ENCODE measurements at places on chromosomes 12 and 14.

DNA sequence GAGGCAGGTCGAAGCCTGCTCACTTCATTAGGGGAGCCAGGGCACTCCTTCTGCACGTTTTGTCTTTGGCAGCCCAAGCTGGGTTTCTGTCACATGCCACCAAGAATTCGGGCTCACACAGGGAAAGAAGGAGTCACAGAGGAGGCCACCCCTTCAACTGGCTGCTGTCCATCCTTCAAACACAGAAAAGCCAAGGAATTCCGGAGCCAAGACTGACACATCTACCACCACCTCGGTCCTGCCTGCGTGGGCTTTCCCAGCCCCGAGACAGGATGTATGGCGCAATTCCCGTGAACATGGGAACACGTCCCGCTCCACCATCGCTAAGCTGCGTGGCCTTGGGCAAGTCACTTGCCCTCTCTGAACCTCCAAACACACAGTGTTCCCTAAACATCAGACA, 70.4 kb downstream of the NCOR2 start:
- DNase-seq, result peak; percentile 66

DNA sequence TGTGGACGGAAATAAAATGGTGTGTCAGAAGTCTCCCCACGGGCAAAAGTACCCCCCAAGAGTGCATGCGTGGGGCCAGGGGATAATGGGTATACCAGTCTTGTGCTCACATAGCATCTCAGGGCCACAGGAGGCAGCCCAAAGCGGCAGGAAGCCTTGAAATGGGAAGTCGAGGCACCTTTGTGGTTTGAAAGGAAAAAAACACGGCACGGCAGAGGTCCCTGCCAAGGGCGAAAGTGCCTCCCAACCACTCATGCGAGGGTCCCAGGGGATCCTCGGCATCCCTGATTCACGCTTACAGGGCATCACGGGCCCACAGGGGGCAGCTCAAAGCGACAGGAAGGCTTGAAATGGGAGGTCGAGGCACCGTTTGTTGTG, 583.2 kb downstream of the ALG10 start:
- DNase-seq, result no peak

DNA sequence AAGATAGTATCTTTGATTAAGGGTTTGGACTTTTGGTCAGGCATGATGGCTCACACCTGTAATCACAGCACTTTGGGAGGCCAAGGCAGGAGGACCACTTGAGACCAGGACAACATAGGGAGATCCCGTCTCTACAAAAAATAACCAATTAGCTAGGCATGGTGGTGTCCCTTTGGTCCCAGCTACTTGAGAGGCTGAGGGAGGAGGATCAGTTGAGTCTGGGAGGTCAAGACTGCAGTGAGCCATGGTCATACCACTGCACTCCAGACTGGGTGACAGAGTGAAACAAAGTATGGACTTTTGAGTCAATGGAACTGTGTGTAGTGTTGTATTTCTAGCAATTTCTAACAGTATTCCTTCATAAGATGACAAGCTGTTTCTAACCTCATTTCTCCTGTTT, 38.7 kb upstream of the CCDC88C start:
- DNase-seq, result no peak

DNA sequence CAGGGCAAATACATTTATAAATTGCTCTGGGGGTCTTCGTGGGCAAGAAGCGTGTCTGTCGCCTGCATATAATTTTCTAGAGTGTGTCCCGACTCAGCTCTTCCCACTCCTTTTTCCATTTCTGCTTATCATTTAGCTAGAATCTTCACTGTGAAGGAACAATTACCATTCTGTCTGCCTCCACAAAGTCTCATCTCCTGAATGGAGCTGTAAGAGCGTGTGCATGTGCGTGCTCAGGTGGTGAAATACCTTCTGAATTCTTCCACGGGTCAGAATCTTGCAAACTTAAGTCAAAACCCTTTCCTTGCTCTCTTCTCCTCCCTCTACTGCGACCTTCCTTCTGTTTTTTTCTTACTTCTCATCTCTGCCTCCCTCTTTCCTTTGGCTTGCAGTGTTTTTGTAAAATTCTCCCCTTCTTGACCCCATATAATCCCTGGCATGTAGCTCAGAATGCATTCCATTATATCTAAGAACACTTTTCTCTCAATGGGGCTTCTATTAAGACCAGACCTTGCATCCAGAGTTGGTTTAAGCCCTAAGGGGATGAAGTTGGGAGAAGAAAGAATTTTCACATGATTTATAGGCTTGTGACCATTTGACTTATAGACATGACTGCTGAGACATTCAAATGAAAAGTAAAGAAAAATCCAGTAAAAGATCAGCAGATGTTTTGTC, 25.0 kb upstream of the GSG1 start:
- no peak for DNase-seq

DNA sequence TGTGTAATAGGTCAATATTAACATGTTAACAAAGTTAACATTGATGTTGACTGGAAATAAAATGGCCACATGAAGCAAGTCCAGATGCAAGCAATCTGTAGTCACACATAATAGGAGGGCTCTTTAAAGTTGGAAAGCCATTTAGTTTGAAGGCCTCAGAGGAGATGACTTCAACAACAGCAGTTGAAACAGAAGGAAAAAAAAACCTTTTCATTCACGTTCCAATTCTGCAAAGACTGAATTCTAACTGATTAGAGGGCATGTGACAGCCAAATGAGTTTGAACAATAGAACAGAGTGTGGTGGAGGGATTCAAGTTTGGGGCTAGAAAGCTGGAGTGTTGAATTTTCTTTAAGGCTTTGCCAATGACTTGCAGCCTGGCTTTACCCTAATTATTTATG, 41.5 kb upstream of the DAAM1 start:
- no peak for DNase-seq

DNA sequence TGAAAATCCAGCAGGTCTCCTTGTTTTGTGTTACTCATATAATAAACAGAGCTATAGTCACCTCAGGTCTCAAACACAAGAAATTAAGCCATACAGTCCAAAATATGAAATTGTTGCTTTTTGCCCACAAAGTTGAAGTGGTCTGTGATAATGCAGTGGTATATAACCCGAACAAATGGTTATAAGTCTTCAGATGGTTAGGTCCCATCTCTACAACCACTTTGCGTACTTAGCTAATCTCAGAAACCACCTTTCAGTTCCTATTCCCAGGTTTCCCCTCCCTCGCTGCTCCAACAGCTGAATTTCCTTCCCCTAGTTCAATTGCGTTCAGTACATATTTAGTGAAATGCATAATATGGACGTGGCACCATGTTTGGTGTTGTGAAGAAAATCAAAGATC, 3.3 kb upstream of the KCNA5 start:
- no peak for DNase-seq

DNA sequence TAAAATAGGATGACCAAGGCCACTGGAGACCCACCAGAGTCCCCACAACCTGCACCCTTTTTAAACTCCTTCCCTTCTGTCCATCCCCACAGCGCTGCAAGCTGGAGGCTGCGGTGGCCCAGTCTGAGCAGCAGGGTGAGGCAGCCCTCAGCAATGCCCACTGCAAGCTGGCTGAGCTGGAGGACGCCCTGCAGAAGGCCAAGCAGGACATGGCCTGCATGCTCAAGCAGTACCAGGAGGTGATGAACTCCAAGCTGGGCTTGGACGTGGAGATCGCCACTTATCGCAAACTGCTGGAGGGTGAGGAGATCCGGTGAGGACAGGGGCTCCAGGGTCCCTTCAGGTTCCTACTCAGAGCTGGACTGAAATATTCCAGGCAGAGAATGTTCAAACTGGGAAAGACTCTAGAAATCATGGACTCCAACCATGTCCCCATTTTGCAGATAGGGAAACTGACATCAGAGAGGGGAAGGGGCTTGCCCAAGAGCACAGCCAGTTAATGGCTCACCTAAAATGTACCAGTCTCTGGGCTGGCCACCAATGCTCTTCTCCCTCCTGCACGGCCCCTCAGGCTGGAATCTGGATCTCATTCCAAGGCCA, 17.2 kb downstream of the KRT85 start:
- no peak for DNase-seq

GRCh38 chr12:3661028-3661427, 91.9 kb downstream of the CRACR2A start:
- DNase-seq, result no peak

DNA sequence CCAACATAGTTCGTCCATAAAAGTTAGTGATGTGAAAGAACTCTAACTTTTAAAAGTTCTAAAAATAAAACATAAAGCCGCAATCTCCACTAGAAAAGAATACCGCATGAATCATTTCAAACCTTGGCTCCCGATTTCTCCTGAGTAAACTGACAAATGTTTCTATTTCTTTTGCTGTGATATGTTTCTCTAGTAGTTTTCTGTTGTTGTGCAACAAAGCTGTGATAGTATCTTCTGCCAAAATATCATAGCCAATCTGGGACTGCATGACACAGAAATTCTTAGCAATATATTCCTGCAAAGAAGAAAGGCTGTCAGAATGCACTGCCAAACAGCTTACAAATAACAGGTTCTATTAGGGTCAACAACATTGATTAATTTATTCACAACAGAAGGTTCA, 174.0 kb downstream of the ITPR2 start:
- DNase-seq, result no peak
